ENCODE measurements at places on chromosomes 12 and 14.

DNA sequence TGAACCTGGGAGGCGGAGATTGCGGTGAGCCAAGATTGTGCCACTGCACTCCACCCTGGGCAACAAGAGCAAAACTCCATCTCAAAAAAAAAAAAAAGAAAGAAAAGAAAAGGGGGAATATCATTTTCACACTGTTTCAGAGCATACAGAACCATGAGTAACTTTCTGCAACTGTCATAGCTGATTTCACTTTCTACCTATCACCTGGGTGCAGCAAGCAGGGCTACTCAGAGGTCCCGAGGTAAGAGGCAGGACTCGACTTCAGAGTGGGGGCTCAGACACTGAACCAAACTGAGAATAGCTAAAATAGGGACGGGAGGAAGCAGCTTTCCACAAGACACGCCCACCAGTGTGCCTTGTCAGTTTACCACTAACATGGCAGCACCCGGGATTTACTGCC lies 29.8 kb downstream of the OR10P1 start:
- no peak for DNase-seq

GRCh38 chr12:89697296-89697695 lies 11.3 kb downstream of the ATP2B1 start:
- no peak for DNase-seq

DNA sequence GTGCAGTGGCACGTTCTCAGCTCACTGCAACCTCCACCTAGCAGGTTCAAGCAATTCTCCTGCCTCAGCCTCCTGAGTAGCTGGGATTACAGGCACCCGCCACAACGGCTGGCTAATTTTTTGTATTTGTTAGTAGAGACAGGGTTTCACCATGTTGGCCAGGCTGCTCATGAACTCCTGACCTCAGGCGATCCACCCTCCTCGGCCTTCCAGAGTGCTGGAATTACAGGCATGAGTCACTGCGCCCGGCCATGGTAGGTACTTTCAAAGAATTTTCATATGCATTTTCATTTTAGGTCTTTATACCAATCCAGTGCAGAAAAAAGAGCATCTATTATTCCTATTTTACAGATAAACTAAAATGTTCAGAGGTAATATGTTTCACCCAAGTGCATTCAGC lies 411.3 kb upstream of the USP15 start:
- no peak for DNase-seq

DNA sequence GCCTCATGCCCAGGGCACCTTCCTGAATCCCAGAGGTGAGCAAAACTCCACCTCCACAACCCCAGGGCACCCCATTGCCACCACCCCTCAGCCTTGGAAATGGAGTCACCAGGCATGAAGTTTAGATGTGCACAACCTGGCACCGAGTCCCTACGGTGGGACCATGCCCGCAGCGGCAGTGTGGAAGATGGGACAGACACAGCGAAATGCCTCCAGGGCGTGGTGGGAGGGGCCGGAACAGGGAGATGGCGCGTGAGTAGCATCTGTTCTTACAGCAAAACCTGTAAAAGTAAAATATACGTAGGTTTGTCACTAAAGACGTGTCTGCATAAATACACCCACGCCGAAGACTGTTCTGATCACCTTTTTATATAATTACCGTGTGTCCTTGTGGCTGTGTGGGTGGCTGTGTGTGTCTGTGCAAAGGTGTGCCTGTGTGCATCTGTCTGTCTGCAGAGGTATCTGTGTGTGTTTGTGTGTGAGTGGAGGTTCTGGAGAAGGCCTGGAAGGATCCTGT lies 17.4 kb upstream of the DEGS2 start:
- no peak for DNase-seq

- DNase-seq: no peak
These were observed 17.2 kb upstream of the GSC start for GRCh38 chr14:94787092-94787491.

GRCh38 chr14:101470266-101470665 lies 91.0 kb upstream of the DIO3 start:
- DNase-seq: no peak

DNA sequence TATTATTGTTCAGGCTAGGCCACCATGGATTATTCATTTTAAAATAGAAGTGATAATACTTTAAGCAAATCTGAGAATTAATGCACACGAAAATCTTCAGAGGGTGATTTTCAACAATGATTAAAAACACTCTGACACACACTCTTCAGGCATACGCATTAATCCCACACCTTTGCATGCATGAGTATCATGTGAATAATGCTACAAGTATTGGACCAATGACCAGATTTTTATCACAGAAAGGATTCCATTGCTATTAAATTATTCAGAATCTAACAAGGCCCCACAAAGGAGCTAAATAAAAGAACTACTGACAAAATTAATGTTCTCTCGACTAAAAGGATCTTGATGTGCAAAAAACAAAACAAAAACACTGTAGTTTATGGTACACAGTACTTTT lies 11.1 kb downstream of the EPS8 start:
- no peak for DNase-seq

DNA sequence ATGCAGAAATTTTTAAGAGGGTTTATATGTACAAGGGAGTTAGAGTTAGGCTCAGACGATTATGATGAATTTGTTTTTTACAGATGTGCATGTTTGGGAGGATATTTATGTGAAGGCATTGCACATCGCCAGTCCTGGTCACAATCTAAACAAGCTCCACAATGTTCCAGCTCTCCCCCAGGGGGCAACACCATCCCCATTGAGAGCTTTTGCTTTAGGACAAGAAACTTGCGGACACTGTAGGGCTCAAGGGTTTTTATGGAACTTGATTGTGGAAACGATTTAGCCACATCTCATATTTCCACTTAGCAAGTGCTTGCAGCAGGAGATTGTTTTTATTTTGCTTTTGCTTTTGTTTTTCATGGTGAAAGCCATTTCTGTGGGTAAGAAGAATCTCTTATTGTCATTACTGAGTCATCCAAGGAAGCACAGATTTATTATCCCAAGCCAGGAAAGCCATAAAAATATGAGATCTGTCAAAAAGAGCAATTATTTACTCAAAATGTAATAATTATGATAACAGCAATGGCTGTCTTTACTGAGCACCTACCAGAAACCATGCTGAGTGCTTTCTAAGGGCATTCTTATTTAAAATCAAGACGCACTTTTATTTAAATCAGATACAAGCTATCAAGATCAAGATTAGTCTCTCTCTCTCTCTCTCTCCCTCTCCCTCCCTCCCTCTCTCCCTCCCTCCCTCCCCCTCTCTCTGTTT lies 276.7 kb upstream of the SRRM4 start:
- no peak for DNase-seq

GRCh38 chr12:83462419-83462818 lies 775.7 kb downstream of the TMTC2 start:
- DNase-seq: no peak

- DNase-seq: no peak
These were observed 104.3 kb upstream of the PDE3A start for GRCh38 chr12:20264026-20264425.

- no peak for DNase-seq
These were observed 62.1 kb downstream of the SH2B3 start for GRCh38 chr12:111467857-111468241.

Data from activated CD8-positive, alpha-beta memory T cell treated with anti-CD3 and anti-CD28 coated beads, Interleukin-2, amount 50 U/mL, for 4 hours (primary cell).